ENCODE measurements at places on chromosomes 7 and 10. TPM values are rescaled to one million over a fixed set of nuclear protein-coding genes. Genes with fewer than 3 reads are reported as not detected.

SPDYE6 gene
- total RNA-seq, result not detected

TBRG4 gene
- total RNA-seq, result 52.5 TPM

ZCCHC24 gene
- 0.87 TPM for total RNA-seq

MMP21 gene
- not detected for total RNA-seq

PLEKHS1 gene
- total RNA-seq, result 0.45 TPM

All from renal cortical epithelial cell (primary cell).